ENCODE measurements at places on chromosomes 11 and 22.

DNA sequence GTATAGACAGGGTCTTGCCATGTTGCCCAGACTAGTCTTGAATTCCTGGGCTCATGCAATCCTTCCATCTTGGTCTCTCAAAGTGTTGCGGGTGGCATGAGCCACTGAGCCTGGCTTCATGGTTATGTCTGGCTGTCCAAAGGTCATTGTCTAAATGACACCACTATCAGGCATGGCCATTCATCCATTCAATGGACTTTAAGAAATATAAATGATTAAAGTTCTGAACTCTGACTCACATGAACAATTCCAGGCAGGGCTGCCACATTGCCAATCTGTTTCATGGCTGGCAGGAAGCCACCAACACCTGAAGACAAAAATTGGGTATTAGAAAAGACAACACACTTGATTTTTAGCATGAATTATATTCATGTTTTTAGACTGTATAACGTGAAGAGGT is 4.1 kb downstream of the RTCB start:
- DNase-seq = no peak

- no peak for DNase-seq
Measured at GRCh38 chr11:35594680-35595079, 23.6 kb upstream of the FJX1 start.

- no peak for DNase-seq
Measured at GRCh38 chr11:76559346-76559745, 111.2 kb downstream of the LRRC32 start.

DNA sequence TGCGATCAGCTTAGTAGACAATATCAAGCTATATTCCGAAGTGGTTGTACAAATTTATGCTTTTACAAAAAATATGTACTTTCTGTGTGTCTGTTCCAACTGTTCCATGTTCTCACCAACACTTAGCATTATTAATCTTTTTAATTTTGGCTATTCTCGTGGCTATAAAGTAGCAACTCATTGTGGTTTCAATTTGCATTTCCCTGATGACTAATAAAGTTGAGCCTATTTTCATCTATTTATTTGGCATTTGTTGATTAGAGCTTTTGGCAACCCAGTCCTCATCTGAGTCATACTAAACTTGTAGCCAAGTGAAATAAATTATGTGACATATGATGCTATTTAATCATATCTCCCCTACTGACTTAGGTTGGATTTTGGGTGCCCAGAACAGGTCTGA is 115.9 kb downstream of the FBXO7 start:
- DNase-seq = no peak

DNA sequence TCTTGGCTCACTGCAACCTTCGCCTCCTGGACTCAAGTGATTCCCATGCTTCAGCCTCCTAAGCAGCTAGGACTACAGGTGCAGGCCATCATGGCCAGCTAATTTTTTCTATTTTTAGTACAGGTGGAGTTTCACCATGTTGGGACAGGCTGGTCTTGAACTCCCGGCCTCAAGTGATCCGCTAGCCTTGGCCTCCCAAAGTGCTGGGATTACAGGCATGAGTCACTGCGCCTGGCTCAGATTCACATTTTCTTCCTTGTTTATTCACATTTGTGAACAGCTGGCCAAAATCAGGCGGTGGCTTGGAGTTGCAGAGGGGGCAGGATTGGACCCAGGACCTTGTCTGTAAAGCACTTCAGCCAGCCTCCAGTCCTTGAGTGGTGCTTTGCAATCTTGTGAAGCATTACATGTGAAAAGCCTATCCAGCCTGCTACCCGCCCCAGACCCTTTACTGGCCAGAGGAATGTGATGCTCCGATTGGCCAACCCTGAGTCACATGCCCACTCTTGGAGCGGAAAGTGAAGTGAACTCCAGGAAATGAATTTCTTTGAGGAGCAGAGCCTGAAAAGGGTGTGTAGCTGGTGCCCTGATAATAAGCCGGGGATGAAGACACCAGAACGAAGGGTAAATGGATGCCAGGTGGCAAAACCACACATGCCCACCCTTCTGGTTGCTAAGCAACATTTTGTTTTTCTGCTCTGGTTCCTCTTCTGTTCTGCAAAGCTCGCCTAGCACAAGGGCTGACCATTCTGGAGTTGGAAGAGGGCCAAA is 62.6 kb upstream of the PTPRJ start:
- DNase-seq = peak; percentile 99

- DNase-seq = no peak
Measured at GRCh38 chr11:66042996-66043906, 5.7 kb downstream of the GAL3ST3 start.
